ENCODE measurements at places on chromosomes 11 and 22.

- DNase-seq: no peak
Observed at GRCh38 chr11:128824191-128825049, 42.7 kb downstream of the KCNJ1 start.

GRCh38 chr11:118953265-118953664 lies 2.8 kb upstream of the UPK2 start:
- no peak for DNase-seq

GRCh38 chr11:131955904-131956303 lies 585.5 kb downstream of the NTM start:
- DNase-seq: no peak

GRCh38 chr11:65967329-65967934 lies 5.9 kb downstream of the SART1 start:
- DNase-seq: no peak

GRCh38 chr22:27594474-27595134 lies 207.0 kb downstream of the MN1 start:
- no peak for DNase-seq

DNA sequence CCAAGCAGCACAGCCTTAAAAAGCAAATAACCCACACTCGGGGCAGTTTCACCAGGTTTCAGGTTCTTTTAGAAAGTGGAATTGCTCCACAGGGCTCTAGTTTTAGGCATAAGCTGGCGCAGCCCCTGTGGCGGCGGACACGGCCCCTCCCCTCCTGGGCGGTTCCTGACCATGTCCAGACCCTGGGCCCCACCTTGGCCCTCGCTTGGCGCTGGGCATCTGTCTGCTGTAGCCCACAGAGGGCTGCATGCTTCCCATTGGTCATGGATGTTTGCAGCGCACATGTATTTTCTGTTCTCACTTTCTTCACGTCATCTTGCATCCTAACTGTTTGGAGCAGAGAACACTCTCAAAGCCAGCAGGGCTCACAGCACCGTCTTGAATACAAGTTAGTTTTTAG lies 244.3 kb downstream of the BRD1 start:
- no peak for DNase-seq

DNA sequence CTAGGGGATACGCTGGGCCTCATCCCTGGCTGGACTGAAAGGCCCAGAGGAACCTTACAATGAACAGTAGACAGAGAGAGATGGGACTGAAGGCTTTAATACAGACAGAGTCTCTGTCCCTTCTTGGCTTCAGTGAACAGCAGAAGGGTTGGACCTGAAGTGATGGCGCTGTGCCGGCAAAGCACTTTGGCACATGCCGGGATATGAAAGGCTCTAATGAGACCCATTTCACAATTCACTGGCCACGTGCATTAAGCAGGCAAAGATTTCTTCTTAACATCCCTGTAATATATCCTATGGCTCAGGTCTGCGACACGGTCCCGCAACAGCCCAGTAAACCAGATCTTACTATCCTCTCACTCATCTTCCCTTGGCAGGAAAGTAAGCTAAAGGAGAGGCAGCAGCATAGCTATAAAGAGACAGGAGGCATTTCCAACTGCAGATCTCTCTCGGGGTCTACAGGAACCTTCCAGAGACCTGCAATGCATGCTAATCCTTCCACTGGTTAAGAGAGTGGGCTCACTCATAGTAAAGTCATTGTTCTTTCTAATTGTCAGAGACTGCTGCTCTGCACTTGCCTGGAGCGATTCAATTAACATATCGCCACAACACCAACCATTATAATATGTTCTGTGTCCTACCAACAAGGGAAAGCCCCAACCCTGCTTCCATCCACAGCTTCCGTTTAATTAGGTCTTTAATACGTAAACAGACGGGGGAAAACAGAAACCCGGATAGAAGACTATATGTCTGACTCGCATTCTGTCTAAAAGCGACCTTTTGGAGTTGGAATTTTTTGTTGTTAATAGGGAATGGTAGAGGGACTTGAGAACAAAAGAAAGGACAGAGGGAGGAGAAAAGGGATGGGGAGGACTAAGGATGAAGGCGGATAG lies 1179.0 kb downstream of the LRRC4C start:
- DNase-seq: no peak

DNA sequence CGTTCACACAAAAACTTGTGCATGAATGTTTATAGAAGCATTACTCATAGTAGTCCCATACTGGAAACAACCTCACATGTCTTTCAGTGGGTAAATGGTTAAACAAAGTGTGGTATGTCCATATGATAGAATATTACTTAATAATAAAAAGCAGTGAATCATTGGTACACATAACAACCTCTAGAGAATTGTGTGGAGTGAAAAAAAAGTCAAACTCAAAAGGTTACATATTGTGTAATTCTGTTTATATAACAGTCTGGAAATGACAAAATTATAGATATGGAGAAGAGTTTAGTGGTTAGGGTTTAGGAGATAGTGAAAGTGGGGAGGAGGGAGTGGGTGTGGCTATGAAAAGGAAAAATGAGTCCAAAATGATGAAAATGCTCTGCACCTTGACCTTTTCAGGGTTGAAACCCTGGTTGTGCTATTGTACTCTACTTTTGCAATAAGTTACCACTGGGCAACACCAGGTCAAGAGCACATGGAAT lies 243.4 kb upstream of the DDI1 start:
- no peak for DNase-seq

DNA sequence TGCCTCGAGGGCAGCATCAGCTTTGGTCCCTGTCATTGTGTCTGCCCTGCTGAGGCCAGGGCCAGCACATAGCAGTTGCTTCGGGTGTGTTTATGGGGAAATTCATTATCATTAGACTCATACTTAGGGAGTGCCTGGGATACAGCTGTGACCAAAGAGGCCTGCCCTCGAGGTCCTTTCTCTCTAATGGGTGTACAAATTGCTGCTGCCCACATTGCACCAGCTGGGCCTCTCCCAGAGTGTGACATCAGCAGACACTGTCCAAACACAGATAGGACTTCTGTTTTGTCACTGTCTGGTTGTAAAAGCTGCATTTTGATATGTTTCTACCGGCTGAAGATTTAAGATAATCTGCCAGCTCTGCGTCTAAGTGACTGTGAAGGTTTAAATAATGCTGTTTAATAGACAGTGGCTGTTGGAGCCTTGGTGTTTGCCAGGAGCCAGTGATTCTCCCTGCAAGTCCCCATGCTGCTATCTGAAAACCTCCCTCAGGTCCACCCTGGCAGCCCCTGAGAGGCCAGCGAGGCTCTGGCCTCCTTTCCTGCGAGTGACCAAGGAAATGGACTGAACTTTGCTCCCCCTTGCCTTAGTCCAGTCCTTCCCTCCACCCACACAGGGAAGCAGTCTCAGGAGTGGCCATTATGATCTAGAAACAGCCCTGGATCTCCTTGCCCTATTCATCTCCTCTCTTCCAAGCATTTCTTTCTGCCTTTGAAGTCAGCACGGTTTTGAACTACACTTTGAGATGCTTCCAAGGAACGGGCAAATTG lies 505.2 kb downstream of the TBC1D22A start:
- no peak for DNase-seq

GRCh38 chr11:122691549-122692150 lies 36.1 kb downstream of the UBASH3B start:
- no peak for DNase-seq

GRCh38 chr11:46275964-46276641 lies 1.4 kb upstream of the CREB3L1 start:
- DNase-seq: no peak

- DNase-seq: no peak
Observed at GRCh38 chr11:44797886-44798606, 71.3 kb downstream of the TSPAN18 start.

DNA sequence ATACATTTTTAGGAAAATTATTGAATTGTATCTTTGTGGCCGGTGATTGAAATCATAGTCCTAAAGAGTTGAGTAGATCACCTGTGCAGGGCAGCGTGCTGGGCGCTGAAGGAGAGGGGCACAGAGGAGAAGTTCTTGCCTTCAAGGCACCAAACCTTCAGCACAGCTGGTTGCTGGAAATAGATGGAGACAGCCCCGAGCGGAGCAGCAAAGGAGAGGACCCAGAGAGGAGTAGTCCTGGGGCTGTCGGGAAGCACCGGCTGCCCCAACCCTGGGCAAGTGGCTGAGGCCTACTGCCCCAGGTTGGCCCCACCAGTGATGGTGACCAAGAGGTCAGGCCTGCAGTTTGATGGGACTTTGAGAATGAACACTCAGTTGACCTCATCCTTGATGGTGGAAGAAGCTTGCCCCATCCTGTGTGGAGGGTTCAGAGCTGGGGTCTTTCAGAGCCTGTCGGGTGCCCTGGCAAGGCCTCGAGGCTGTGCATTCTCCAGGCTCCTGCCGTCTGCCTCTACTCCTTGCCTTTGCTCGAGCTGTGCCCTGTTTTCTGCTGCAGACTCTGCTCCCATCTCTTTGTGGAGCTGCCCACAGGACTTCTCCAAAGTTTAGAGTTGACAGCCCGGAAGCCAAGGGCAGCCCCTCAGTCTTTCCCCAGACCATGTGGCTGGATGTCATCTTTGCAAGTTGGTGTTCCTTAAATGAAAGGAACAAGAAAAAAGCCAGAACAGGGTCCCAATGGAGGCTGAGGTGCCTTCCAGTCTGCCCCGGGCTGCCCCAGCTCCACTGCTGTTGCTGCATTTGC lies 285.1 kb downstream of the TBC1D22A start:
- no peak for DNase-seq

GRCh38 chr11:114066046-114066648 lies 6.6 kb downstream of the ZBTB16 start:
- DNase-seq: no peak

DNA sequence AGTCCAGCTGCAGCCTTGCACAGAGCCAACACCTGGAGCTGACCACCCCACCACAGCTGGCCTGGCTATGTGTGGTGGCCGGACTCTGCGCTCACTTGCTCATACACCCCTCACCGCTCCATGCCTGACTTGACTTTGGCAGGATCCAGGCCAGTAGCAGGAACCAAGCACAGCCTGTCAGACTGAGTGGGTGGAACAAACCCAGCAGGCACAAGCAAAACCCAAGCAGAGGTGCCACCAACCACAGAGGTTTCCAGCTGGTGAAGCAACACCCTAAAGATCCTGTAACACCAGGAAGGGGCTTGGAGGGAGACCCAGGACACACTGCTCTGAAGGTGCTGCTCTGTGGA lies 44.9 kb upstream of the WNT11 start:
- no peak for DNase-seq

DNA sequence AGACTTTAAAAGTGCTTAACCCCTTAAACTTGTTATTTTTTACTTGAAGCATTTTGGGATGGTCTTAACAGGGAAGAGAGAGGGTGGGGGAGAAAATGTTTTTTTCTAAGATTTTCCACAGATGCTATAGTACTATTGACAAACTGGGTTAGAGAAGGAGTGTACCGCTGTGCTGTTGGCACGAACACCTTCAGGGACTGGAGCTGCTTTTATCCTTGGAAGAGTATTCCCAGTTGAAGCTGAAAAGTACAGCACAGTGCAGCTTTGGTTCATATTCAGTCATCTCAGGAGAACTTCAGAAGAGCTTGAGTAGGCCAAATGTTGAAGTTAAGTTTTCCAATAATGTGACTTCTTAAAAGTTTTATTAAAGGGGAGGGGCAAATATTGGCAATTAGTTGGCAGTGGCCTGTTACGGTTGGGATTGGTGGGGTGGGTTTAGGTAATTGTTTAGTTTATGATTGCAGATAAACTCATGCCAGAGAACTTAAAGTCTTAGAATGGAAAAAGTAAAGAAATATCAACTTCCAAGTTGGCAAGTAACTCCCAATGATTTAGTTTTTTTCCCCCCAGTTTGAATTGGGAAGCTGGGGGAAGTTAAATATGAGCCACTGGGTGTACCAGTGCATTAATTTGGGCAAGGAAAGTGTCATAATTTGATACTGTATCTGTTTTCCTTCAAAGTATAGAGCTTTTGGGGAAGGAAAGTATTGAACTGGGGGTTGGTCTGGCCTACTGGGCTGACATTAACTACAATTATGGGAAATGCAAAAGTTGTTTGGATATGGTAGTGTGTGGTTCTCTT lies 2.8 kb downstream of the MALAT1 start:
- DNase-seq: no peak

DNA sequence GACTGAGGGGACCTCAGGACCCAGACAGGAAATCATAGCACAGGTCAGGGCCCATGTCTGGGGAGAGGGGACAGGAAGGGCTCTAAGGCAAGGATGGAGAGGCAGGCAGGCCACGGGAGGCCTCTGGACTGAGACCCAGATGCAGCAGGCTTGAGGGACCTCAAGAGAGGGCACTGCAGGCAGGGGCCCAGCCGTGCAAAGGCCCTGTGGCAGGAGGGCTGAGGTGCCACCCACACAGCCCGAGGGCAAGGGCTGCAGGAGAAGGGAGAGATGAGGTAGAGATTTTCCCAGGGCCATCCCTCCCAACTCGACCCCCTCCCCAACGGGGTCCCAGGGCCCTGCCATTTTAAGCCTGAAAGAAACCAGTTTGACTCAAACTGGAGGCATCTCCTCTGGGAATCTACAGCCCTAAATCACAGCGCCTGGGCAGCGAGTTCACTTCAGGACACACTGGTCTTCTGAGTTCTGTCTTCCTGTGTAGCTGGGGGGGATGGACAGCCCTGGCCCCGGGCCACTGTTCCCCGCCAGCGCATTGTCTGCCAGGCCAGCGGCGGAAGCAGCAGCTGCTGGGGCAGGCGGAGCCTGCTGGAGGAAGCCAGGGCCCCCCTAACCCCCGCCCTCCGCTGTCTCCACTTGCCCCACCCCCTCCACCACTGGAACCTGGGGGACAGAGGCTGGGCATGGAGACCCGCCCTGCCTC lies 20.3 kb upstream of the WNT7B start:
- DNase-seq: no peak

GRCh38 chr22:36873614-36874308 lies 13.0 kb downstream of the NCF4 start:
- no peak for DNase-seq

- no peak for DNase-seq
Observed at GRCh38 chr11:69095300-69095699, 46.6 kb downstream of the TPCN2 start.

Measured in cortex of kidney (tissue), 1 donor.